ENCODE measurements at places on chromosomes 2 and 18. TPM values are rescaled to one million over a fixed set of nuclear protein-coding genes. Genes with fewer than 3 reads are reported as not detected.

ASB18 gene
- not detected for total RNA-seq

GRCh38 chr2:10875126-10875525, 36.6 kb upstream of the KCNF1 start:
- H3K36me3 ChIP-seq = no peaks in the 10 kb centered on the region
- no peaks in the 10 kb centered on the region for H3K4me1 ChIP-seq

GRCh38 chr2:46309052-46309953, 12.1 kb downstream of the EPAS1 start:
- no peak for DNase-seq
- H3K4me1 ChIP-seq = peaks cover 10% of the 10 kb centered on the region
- no peak overlapping the region for H3K27ac ChIP-seq
- peaks cover 14% of the 10 kb centered on the region for H3K27me3 ChIP-seq
- no peaks in the 10 kb centered on the region for H3K36me3 ChIP-seq

- no peak overlapping the region for H3K4me3 ChIP-seq
- peaks cover 28% of the 10 kb centered on the region for H3K4me1 ChIP-seq
- H3K27me3 ChIP-seq = no peaks in the 10 kb centered on the region
- H3K36me3 ChIP-seq = no peaks in the 10 kb centered on the region
Observed at GRCh38 chr2:62292190-62292589, 96.3 kb downstream of the B3GNT2 start.

- H3K27me3 ChIP-seq = no peaks in the 10 kb centered on the region
- no peaks in the 10 kb centered on the region for H3K4me1 ChIP-seq
- no peak for DNase-seq
- no peak overlapping the region for H3K27ac ChIP-seq
- peaks cover 18% of the 10 kb centered on the region for H3K36me3 ChIP-seq
Observed at GRCh38 chr18:31931886-31932240, 11.1 kb downstream of the TRAPPC8 start.

EPB41L3 gene
- 17.8 TPM for total RNA-seq

- H3K27ac ChIP-seq = no peak overlapping the region
- no peak overlapping the region for H3K4me3 ChIP-seq
- DNase-seq = no peak
- no peaks in the 10 kb centered on the region for H3K27me3 ChIP-seq
- no peaks in the 10 kb centered on the region for H3K36me3 ChIP-seq
Observed at GRCh38 chr2:62340994-62341484, 145.1 kb downstream of the B3GNT2 start.

DNA sequence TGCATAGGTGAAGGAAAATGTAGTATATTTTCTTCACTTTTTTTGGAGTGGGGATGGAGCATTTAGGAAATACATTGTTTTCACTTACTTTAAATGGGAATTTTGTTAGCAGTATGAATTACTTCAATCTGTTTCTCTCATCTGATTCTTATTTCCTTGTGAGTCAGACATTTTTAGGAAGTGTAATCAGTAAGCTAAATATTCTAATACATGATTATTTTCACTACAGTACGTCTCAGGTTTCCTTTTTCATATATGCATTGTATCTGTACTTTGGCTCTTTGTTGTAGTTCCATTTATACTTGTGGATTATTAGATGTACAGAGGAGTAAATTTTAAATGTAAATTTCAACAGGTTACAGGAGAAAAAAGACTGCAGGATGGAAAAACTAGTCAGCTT, 27.9 kb downstream of the GPD2 start:
- no peaks in the 10 kb centered on the region for H3K4me1 ChIP-seq
- H3K4me3 ChIP-seq = no peak overlapping the region
- H3K27me3 ChIP-seq = no peaks in the 10 kb centered on the region
- DNase-seq = no peak
- no peaks in the 10 kb centered on the region for H3K36me3 ChIP-seq
- no peak overlapping the region for H3K27ac ChIP-seq

- H3K27ac ChIP-seq = no peak overlapping the region
- H3K4me3 ChIP-seq = no peak overlapping the region
- H3K36me3 ChIP-seq = peaks cover 85% of the 10 kb centered on the region
- no peaks in the 10 kb centered on the region for H3K27me3 ChIP-seq
Observed at GRCh38 chr2:73850009-73850408, 21.2 kb downstream of the STAMBP start.

DNA sequence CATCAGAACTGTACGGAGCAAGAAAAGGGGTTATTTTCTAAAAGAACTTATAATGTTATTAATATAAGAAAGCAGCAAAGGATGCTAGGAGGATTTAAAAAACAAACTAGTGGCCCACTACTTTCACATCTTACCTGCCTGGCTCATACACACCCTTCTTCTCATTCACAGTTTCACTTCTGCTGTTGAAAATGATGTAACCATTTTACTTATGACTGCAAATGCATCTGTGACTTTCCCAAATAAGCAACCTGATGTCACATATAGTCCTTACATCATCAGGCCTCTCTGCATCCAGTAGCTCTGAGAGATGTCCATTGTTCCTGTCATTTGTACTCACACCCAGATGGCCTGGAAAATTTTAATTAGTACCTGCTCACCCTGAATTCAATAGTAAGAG, 101.8 kb upstream of the MYO3B start:
- no peak for DNase-seq
- no peak overlapping the region for H3K4me3 ChIP-seq
- no peaks in the 10 kb centered on the region for H3K27me3 ChIP-seq

GPR39 gene
- total RNA-seq = 0.09 TPM

GRCh38 chr2:65046633-65047407, 9.4 kb upstream of the CEP68 start:
- no peak overlapping the region for H3K27ac ChIP-seq
- no peak overlapping the region for H3K4me3 ChIP-seq
- H3K4me1 ChIP-seq = no peaks in the 10 kb centered on the region
- peaks cover 4% of the 10 kb centered on the region for H3K36me3 ChIP-seq

TMEM87B gene
- total RNA-seq = 13.1 TPM

DNA sequence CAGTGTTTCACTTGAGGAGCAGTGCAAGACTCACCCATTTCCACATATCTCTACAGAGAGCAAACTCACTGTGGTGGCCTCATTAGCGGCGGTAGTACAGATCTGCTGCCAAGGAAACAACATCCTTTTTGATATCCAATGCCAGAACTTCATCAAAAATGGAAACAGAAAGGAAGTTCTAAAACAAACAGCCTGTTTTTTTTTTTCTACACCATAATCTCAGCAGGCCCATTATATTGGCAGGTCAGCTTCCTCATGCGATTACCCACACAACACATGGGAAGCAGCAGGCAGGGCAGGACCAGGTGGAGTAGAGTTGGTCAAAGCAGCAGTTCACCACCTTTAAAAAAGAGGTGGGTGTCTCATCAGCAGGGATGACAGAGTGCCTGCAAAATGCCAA, 678.9 kb upstream of the CELF4 start:
- DNase-seq = no peak
- no peaks in the 10 kb centered on the region for H3K36me3 ChIP-seq
- H3K4me1 ChIP-seq = no peaks in the 10 kb centered on the region
- no peak overlapping the region for H3K4me3 ChIP-seq
- no peak overlapping the region for H3K27ac ChIP-seq

DNA sequence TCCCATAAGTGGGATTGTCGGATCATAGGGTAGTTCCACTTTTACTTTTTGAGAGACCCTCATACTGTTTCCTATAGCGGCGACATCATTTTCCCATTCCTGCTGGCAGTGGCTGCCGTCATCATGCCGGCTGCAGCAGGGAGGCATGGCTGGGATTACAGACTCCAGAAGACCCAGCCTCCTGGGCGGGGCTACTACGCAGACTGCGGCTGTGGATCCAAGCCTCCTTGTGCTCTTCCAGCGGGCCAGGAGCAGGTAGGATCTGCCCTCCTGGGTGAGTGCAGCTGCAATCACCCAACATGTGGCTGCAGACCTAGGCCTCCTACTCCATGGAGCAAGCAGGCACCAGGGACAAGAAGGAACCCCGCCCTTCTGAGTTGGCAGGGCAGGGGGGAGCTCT, 359.2 kb downstream of the GALR1 start:
- DNase-seq = no peak
- no peak overlapping the region for H3K27ac ChIP-seq
- H3K4me1 ChIP-seq = no peaks in the 10 kb centered on the region
- no peak overlapping the region for H3K4me3 ChIP-seq

DNA sequence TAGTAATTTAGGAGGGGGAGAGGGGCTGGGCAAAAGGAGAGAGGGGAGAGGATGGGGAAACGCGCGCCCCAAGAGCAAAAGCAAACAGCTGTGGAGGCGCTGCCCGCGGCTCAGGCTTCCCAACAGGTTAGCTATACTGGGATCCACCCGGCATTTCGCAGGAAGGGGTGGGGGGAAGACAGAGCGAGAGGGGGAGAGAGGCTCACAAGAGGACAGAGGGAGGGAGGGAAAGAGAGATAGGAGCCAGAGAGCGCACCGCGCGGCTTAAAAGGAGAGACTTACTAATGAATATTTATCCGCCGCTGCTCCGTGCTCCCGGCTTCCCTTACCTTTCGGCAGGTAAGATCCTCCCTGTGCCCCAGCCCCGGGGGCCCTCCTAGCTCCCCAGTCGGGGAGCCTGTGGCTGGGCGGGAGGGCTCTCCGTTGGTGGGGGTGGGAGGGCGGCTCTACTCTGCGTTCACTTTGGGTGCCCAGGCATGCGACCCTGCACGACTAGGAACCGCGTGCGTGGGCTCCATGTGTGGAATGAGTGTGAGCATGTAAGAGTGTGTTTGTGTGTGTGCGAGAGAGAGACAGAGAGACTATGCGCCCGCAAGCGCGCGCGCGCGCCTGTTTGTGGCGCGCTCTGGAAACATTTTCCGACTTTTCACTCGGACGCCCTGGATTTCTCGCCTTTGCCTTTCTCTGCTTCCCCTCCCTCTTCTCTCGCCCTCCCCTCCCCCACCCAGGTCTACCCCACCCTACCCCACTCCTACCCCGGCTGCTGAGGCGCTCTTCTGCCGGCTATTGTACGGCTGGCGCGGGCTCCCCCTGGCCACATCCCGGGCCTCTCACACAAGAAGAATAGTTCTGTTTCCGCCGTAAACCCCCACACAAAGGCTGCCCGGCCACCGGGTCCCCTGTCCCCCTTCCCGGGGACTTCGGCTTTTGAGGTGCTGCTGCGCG, 7.2 kb upstream of the SIX3 start:
- no peaks in the 10 kb centered on the region for H3K36me3 ChIP-seq
- H3K27ac ChIP-seq = no peak overlapping the region
- H3K4me1 ChIP-seq = no peaks in the 10 kb centered on the region

DNA sequence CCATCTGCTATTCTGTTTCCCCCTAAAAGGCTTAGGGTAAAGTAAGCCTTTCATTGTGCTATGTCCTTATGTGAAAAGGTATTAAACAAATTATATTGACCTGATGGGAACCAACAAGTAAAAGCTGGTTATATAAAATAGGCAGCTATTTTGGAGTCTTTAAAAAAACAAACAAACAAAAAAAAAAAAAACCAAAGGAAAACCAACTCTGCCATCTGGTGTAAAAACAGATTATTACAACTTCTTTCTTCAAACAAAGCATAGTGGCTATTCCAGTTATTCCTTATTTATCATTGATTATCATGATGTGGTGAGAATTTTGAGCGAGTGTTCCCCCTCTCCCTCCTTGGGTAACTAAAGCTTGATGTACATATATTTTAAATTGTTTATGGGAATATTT, 122.3 kb upstream of the FHL2 start:
- no peaks in the 10 kb centered on the region for H3K36me3 ChIP-seq
- H3K4me1 ChIP-seq = peaks cover 3% of the 10 kb centered on the region
- no peak for DNase-seq
- H3K4me3 ChIP-seq = no peak overlapping the region
- H3K27ac ChIP-seq = no peak overlapping the region

GPBAR1 gene
- 0.28 TPM for total RNA-seq

RAMP1 gene
- total RNA-seq = 6.3 TPM

GRCh38 chr2:126717928-126718327, 62.0 kb downstream of the GYPC start:
- no peaks in the 10 kb centered on the region for H3K27me3 ChIP-seq
- no peak overlapping the region for H3K4me3 ChIP-seq
- H3K4me1 ChIP-seq = no peaks in the 10 kb centered on the region
- H3K27ac ChIP-seq = no peak overlapping the region

DNA sequence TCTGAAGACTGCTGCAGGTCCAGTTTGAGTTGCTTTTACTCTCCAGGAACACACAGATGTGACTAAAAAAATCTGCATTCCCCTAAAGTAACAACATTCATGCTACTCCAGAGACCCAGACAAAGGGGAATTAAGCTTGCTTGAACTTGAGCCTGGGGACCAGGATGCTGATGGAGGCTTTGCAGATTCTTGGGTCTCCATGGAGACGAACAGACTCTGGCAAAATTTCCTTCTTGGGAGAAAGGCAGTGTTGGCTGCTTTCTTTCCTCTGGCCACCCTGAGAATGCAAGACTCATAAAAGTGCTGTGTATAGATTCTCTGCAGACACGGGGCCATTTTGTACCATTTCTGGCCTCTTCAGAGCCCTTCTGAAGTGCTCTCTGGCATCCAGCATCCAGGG, 112.0 kb downstream of the ACTR3 start:
- no peaks in the 10 kb centered on the region for H3K36me3 ChIP-seq
- no peaks in the 10 kb centered on the region for H3K4me1 ChIP-seq
- no peak overlapping the region for H3K4me3 ChIP-seq
- DNase-seq = no peak
- H3K27me3 ChIP-seq = no peaks in the 10 kb centered on the region

SUMO1 gene
- 144 TPM for total RNA-seq

- H3K27ac ChIP-seq = no peak overlapping the region
- peaks cover 19% of the 10 kb centered on the region for H3K36me3 ChIP-seq
- no peak overlapping the region for H3K4me3 ChIP-seq
- DNase-seq = no peak
Observed at GRCh38 chr18:35991696-35992095, 19.2 kb downstream of the RMP24 start.

DNA sequence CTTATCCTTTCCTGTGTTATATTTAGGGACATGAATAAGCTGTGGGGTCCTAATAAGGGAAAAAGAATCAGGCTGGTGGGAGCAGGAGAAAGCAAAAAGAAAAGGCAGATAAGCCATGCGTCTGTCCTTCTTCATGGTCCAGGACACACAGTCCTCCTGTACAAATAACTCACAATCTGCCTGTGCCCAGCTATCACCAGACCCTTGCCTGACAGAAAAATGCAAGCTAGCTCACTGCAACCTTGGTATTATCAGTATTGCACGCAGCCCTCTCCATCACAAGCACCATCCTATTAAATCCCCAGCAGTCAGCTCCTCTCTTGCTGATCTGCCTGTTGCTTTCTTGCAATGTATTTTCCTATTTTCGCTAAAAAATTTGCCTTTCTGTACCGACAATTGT, 78.0 kb downstream of the NEURL3 start:
- H3K36me3 ChIP-seq = no peaks in the 10 kb centered on the region
- H3K27ac ChIP-seq = no peak overlapping the region
- H3K27me3 ChIP-seq = no peaks in the 10 kb centered on the region

- no peaks in the 10 kb centered on the region for H3K4me1 ChIP-seq
- no peaks in the 10 kb centered on the region for H3K27me3 ChIP-seq
- no peaks in the 10 kb centered on the region for H3K36me3 ChIP-seq
- DNase-seq = no peak
- no peak overlapping the region for H3K27ac ChIP-seq
- H3K4me3 ChIP-seq = no peak overlapping the region
Observed at GRCh38 chr2:233532971-233533370, 33.6 kb downstream of the USP40 start.
